HS-5 (cell line): ENCODE measurements at places on chromosomes 1 and 21.

GRCh38 chr1:183306317-183307042 lies 111.7 kb downstream of the NMNAT2 start:
- DNase-seq: no peak

DNA sequence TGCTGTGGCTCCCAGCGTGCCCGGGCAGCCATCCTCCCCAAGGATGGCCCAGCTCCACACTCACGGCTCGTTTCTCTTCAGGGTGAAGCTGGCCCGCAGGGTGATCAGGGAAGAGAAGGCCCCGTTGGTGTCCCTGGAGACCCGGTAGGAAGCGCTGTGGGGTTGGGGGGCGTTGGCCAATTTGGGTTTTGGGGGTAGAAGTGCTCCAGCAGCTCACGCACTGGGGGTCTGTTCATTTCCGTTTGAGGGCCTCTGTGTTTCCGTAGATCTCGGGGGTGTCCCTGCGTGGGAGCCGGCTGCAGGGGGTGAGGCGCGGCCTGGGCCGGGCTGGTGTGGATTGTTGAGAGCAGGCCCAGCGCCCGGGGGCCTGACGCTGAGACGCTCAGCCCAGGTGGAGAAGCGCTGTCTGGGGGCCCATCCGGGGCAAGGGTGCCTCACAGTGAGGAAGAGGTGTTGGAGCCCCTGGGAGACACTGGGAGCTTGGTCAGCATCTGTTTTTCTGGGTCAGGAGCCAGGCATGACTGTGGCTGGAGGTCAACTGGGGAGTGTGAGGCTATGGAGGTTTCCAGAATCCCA lies 12.6 kb downstream of the COL6A1 start:
- no peak for DNase-seq

- DNase-seq: no peak
Observed at GRCh38 chr21:15311510-15311909, 246.7 kb upstream of the NRIP1 start.

- DNase-seq: no peak
Observed at GRCh38 chr1:47563201-47563600, 125.4 kb downstream of the FOXD2 start.

GRCh38 chr21:26115305-26115704 lies 55.3 kb downstream of the APP start:
- no peak for DNase-seq

DNA sequence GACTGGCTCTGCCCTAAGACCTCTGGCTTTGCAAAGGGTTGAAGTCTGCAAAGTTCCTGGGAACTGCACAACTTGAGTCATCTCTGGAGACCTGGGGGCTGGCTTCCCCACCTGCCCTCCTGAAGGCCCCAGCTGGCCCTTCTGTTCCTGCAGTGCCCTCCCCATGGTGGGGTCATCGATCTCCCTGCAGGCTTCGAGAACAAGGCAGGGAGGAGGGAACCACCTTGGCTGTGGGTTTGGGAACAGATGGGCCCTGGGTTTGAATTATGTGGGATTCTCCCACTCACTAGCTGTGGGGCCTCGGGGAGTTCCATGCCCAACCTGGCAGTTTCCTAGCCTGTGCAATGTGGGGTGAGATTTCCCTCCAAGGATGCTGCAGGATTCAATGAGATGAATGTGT lies 310.2 kb downstream of the PTPRU start:
- no peak for DNase-seq

DNA sequence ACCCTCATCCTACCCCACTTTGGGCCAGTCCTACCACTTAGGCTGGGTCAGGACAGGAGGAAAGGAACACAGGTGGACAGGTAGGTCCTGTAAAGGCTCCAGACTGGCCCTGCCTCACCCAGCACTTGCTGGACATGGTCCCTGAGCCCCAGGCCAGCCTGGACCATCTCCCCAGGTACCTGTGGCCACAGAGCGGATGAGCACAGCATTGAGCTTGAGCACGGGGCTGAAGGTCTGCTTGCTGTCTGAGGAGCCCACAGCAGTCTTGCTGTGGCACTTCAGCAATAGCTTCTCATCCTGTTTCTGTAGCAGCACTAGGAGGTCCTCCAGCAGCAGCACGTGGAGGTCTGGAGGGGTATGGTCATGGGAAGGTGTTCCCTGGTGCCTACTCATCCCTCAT lies 23.3 kb downstream of the LRRC71 start:
- DNase-seq: no peak

DNA sequence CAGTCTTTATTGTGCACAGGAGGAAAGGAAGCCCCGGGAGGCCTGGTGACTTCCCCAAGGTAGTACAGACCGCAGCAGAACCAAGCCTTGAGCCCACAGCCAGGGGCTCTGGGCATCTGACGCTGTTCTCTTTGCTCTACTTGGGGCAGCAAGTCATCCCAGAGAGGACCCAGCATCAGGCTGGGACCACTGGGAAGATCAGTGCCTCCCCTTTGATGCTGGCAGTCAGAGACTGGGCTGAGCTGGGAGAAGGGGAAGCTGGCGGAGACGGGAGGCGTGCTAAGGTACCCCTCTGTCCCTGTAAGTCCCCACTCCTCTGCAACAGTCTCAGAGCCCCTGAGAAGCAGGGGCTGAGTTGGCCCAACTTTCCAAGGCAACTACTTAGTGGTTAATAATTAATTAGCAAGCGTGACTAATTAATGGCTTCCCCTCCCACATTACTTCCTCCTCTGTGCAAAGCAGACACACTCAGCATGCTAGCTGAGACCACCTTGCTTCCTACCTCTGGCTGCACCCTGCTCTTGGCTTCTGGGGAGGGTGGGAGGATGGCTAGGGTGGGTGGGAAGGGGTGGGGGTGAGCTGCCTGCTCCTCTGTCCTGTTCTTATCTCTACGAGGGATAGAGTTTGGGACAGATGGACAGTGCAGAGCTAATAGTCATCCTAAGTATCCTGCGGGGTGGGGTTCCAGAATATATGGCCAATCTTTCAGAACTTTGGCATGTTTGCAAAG lies 1.3 kb downstream of the INAVA start:
- no peak for DNase-seq

- no peak for DNase-seq
Observed at GRCh38 chr1:48718705-48719104, 58.0 kb downstream of the BEND5 start.

DNA sequence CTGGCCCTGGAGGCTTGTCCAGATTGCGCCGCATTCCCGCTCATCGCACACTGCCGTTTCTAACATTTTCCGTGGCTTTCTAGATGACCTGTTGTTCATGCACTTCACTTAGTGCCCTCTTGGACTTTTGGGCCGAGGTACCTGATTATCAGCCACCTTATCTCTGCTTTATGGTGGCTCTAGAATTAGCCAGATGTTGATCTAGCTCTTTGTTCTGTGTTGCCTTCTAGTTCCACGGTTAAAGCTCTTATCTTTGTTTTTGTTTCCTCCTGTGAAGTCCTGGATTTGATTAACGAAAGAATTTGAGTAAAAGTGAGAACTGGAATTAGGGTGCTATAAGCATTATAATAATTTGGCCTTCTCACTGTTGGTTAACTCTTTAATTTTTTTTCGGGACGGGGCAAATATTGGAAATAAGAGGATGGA lies 945 bp downstream of the RNPEP start:
- DNase-seq: no peak

DNA sequence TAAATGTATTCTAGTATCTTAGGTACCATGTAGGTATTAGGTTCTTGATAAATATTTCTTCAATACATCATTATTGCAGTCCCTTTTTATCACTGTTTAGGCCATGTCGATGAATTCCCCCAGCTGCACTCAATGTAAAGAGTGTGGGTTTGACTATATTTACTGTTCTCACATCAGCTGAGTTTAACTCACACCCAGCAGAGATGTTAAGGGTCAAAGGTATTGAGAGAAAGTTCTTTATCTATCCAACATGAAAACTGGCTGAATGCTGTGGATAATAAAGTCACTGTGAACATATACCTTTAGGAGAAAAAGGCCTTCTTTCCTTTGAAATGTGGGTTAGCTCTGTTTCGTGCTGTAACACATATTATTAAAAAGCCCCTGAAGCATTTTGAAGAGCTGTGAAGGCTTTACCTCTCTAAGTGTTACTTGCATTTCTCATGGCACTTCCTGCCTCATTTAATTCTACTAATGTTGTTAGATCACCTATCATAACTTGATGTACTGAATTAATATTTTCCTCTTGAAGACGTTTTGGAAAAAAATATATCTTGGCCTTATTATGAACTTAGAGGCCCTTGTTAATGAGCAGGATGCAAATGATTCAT lies 19.1 kb upstream of the LYST start:
- no peak for DNase-seq

- DNase-seq: no peak
Observed at GRCh38 chr1:24118410-24119242, 6.7 kb upstream of the MYOM3 start.

DNA sequence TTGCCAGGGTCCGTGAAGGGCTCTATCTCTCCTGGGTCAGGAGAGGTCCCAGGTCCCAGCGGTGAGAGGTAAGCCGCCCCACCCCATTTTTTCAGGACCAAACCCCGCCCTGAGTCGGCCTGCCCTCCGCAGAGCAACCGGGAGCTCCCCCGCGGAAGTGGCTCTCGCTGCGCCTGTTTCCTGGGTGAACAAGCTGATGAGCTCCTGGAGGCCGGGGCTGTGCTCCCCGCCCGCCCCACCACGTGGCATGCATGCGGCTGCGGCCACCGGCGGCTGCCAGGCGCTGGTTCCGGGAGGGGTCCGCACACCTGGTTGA lies 32.0 kb downstream of the ZBTB17 start:
- DNase-seq: no peak
